Endothelial cell (in vitro differentiated cells): ENCODE measurements at places on chromosomes 4 and X.

- no peak overlapping the region for H3K27ac ChIP-seq
- no peak for DNase-seq
- H3K4me3 ChIP-seq: no peak overlapping the region
- no peaks in the 10 kb centered on the region for H3K4me1 ChIP-seq
- peaks cover 3% of the 10 kb centered on the region for H3K36me3 ChIP-seq
- H3K27me3 ChIP-seq: no peaks in the 10 kb centered on the region
Measured at GRCh38 chr4:161002386-161002785, 1161.4 kb downstream of the FSTL5 start.

- no peaks in the 10 kb centered on the region for H3K4me1 ChIP-seq
- H3K36me3 ChIP-seq: peaks cover under 1% of the 10 kb centered on the region
- no peak for DNase-seq
- H3K27ac ChIP-seq: no peak overlapping the region
- no peaks in the 10 kb centered on the region for H3K27me3 ChIP-seq
Measured at GRCh38 chr4:54767376-54767775, 109.6 kb downstream of the KIT start.

GRCh38 chr4:6107886-6108285 lies 89.7 kb upstream of the C4orf50 start:
- peaks cover 6% of the 10 kb centered on the region for H3K4me1 ChIP-seq
- H3K4me3 ChIP-seq: no peak overlapping the region
- DNase-seq: no peak
- no peaks in the 10 kb centered on the region for H3K36me3 ChIP-seq

DNA sequence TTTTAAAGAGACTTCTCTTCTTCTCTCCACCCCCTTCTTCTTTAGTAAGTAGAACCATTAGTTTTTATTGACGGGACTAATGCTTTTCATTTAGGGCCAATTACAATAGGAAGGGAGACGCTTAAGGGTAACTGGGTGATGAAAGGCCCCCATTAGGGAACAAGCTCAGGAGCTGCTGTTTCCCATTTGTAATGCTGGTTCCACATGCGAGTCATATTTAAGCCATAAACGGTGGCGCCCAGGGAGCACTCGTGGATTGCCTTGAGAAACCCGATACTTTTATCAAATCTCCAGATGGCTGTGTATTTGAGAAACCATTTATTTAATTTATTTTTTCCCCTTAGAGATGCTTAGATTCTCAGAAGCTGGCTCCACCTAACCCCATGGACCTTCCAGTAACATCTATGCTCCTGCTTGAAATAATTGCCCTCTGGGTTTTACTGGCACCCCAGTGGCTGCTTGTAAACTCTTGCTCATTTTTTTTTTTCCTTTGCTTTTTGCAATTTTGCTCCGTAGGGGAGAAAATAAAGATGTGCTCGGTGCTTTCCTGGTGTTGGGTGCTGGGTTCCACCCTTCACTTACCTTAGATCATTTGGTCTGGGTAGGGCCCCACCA lies 124.2 kb upstream of the MSX1 start:
- H3K27me3 ChIP-seq: peaks cover 4% of the 10 kb centered on the region
- H3K4me1 ChIP-seq: peaks cover 14% of the 10 kb centered on the region
- no peak overlapping the region for H3K27ac ChIP-seq
- no peak overlapping the region for H3K4me3 ChIP-seq
- DNase-seq: no peak

GRCh38 chr4:48329976-48330375 lies 11.4 kb upstream of the SLAIN2 start:
- H3K27me3 ChIP-seq: peaks cover 2% of the 10 kb centered on the region
- no peaks in the 10 kb centered on the region for H3K4me1 ChIP-seq
- no peak overlapping the region for H3K4me3 ChIP-seq
- no peak for DNase-seq
- no peak overlapping the region for H3K27ac ChIP-seq

DNA sequence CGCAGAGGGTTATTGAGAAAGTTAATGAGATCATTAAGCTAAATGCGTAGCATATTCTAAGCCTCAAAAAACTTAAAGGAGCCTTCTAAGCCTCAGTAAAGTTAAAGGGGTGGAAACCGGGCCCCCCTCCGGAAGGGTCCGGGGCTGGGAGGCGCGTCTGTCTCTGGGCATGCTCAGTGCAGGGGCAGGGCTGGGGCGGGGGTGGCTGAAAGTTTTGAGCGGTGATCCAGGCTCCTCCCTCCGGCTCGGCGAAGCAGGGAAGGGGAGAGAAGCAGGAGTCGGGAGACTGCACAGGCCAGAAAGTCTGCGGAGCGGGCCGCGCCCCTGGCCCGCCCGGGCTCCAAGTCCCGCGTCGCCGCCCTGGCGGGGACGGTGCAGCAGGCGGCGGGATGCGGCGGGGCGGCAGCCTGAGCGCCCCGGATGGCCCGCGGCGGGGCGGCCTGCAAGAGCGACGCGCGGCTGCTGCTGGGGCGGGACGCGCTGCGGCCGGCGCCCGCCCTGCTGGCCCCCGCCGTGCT lies at the start of gene EVC:
Gene EVC (plus strand): TSS at position 241 of the 518 bp plus-strand sequence. CDS start 180 bp downstream, at position 421.
- peak within 1 kb of the TSS; percentile 90 for H3K4me3 ChIP-seq
- H3K27ac ChIP-seq: no peak within 1 kb of the TSS
- peaks cover 28% of the 10 kb centered on the region for H3K4me1 ChIP-seq
- peaks cover 16% of the 10 kb centered on the region for H3K36me3 ChIP-seq

DNA sequence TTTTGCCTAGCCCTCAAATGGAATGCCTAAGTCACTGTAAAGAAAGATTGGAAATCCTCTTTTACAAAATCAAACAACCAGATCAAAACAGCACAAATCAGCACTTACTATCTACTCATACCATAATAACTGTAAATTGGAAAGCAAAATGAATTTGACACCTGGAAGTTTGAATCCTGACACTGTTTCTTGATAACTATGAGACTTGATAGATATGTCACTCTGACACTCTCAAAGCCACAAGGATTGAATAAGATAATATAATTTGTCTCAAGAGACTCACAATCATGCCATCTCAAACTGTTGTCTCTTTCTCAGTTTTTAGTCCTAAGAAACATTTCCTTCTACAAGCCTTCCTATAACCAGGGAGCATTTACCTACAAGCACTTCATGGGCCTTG lies 302.6 kb upstream of the DIAPH2 start:
- H3K4me3 ChIP-seq: no peak overlapping the region
- H3K27me3 ChIP-seq: no peaks in the 10 kb centered on the region
- H3K27ac ChIP-seq: no peak overlapping the region

- DNase-seq: no peak
- H3K4me3 ChIP-seq: no peak overlapping the region
- H3K4me1 ChIP-seq: no peaks in the 10 kb centered on the region
- no peaks in the 10 kb centered on the region for H3K27me3 ChIP-seq
- no peak overlapping the region for H3K27ac ChIP-seq
- no peaks in the 10 kb centered on the region for H3K36me3 ChIP-seq
Measured at GRCh38 chrX:13852001-13852695, 35.3 kb upstream of the GPM6B start.

- peaks cover 9% of the 10 kb centered on the region for H3K36me3 ChIP-seq
- peaks cover 1% of the 10 kb centered on the region for H3K27me3 ChIP-seq
- no peak overlapping the region for H3K27ac ChIP-seq
- H3K4me3 ChIP-seq: no peak overlapping the region
- H3K4me1 ChIP-seq: no peaks in the 10 kb centered on the region
Measured at GRCh38 chrX:11770320-11770719, 12.3 kb downstream of the MSL3 start.
